ENCODE measurements at places on chromosomes 1 and 21. TPM values are rescaled to one million over a fixed set of nuclear protein-coding genes. Genes with fewer than 3 reads are reported as not detected.

- no peak for DNase-seq
Measured at GRCh38 chr1:210663730-210664573, 335.2 kb downstream of the HHAT start.

DNA sequence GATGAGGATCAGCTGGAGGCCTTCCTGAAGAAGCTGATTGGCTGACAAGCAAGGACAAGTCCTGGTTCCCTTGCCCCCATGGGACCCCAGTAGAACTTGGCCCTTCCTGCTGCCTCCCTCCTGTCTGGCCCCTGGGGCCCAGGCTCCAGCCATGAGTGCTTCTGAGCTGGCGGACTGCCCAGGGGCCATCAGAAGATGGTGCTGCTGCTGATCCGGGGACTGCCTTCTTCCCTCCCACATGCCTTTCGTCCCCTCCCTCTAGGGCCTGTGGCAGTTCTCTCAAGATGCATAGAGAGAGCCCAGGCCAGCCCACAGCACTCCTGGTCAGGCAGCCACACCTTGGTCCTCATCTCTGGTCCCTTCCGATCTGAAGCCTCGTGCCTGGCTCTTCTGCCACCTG, 57.9 kb upstream of the PRKACB start:
- DNase-seq, result no peak

- DNase-seq, result no peak
Measured at GRCh38 chr1:109639063-109639840, 16.6 kb upstream of the GSTM4 start.

GRCh38 chr1:221106616-221107015, 227.4 kb downstream of the HLX start:
- DNase-seq, result no peak

DNA sequence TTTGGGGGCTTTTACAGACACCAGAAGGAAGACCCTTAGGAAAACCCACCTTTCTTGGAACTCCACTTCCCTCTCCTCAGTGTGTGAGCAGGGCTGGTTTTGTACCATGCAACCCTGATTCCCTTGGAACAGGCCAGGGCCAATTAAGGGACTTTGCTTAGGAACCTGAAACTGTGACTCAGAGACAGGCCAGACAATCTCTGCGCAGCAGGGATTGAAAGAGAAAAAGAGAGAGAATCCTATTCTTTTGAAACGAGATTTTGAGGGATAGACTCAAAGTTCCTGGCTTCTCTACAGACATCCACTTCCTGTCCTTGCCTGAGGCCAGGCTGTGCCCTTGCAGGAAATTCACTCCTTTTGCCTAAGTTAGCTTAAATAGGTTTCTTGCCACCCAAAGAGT, 23.1 kb upstream of the C1orf198 start:
- DNase-seq, result no peak

SERINC2 gene
- total RNA-seq, result 0.10 TPM

OLFML2B gene
- 2.3 TPM for total RNA-seq

OR2M3 gene
- not detected for total RNA-seq

FABP3 gene
- total RNA-seq, result not detected

GRCh38 chr21:41254090-41254700, 62.4 kb upstream of the FAM3B start:
- DNase-seq, result no peak

ZNF670 gene
- 4.1 TPM for total RNA-seq

SLC30A1 gene
- total RNA-seq, result 4.4 TPM

GRCh38 chr21:26743524-26743923, 101.7 kb downstream of the ADAMTS1 start:
- no peak for DNase-seq
